ENCODE measurements at places on chromosomes 4 and X.
A peak's percentile ranks its signal among the peaks of the same experiment; 100 is the strongest.

GRCh38 chr4:150010525-150011126 lies 67.6 kb upstream of the DCLK2 start:
- no peak for DNase-seq

GRCh38 chr4:110245577-110245976 lies 47.2 kb upstream of the ELOVL6 start:
- DNase-seq = no peak

- DNase-seq = no peak
Measured at GRCh38 chr4:700587-701264, 4.9 kb upstream of the PCGF3 start.

GRCh38 chrX:74246524-74246923 lies 57.5 kb upstream of the ZCCHC13 start:
- no peak for DNase-seq

DNA sequence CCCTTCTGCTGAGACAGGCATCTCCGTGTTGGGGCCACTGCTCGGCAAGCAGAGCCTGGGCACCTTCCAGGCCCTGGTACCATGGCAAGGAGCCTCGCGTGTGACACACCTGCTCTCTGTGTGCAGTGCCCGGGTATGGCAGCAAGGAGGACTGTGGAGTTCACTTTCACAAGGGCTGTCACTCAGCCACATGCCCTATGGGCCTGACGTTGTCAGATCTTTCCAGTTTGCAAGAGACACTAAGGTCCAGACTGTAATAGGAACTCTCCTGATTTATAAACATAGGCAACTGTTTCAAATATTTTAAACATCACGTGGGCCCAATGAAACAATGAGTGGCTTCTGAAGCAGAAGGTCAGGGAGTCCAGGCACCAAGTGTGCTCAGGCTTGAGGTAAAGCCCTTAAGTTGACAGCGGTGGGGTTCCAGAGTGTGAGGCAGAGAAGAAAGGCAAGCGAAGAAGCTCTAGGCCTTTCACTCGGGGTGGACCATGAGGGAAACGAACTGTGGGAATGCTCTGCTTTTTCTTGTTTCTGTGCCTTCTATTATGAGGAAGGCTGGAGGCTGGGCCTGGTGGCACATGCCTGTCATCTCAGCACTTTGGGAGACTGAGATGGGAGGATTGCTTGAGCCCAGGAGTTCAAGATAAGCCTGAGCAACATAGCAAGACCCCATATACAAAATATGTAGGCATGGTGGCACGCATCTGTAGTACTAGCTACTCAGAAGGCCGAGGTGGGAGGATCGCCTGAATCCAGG lies 108.6 kb upstream of the TRIM2 start:
- DNase-seq = no peak

GRCh38 chr4:11735651-11736050 lies 307.0 kb upstream of the HS3ST1 start:
- no peak for DNase-seq

GRCh38 chr4:27666943-27667342 lies 806.3 kb downstream of the STIM2 start:
- no peak for DNase-seq

- DNase-seq = no peak
Measured at GRCh38 chrX:108833993-108834392, 97.6 kb upstream of the IRS4 start.

- peak; percentile 85 for DNase-seq
Measured at GRCh38 chr4:76251441-76252270, at the start of gene FAM47E. TSS of gene FAM47E (plus strand) at chr4:76251721. CDS start at chr4:76251747, 26 bp downstream.

GRCh38 chr4:23320931-23321587 lies 568.8 kb downstream of the PPARGC1A start:
- DNase-seq = no peak
